ENCODE measurements at places on chromosomes 6 and 20.

- no peak for DNase-seq
These were observed 34.9 kb upstream of the HEY2 start for GRCh38 chr6:125714441-125715090.

GRCh38 chr6:5466281-5467136 lies 205.2 kb downstream of the FARS2 start:
- DNase-seq = no peak

DNA sequence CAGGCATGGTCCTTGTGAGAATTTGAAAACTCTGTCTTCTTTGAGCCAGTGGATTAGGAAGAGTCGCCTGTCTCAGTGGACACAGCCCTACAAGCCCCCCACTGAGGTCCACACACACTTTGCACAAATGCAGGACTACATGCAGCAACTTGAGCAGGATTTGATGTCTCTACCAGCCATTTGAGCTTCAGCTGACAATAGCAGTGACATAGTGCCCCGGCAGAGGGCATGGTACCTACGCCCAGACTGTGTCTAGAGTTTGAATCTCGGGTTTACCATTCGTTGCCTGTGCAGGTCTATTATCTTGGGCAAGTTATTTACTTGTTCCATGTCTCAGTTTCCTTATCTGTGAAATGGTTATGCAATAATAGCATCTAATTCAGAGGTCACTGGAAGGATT lies 580.1 kb downstream of the TFAP2B start:
- no peak for DNase-seq

GRCh38 chr6:139091826-139092225 lies 43.1 kb upstream of the HECA start:
- DNase-seq = no peak

DNA sequence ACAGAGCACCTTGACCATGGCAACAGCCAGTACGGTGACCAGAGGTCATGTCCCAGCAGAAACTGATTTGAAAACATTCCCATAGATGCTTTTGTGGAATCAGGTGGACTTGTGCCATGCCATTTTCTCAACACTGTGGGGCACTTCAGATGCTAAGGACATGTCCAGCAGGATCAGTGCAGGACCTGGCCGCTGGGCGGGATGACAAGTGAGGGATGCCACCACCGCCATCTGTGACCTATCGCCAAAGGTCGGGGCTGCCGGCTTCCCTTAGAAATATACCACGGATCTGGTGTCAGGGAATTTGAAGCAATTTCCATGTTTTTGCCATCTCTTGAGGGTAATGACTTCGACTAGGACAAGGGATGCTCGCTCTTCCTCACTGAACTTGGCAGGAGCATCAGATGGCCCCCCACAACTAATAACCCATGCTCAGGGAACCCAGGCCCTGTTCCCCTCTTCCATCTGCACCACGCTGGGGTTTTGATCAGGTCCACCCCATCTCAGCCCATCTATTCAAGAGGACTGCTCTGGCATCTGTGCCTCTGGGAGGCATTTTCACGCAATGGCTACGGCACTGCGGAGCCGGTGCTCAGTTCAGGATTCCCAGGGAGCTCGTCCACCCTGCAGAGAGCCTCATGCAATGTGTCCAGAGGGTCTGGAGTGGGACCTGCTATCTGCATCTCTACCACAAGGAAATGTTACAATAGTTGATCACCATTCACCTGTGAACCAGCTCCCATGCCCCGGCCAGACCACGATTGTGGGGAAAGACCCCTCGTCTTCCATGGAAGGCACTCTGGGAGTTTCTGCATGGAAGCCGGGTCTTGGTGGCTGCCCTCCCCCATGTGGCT lies 302.6 kb downstream of the TAF4 start:
- no peak for DNase-seq

GRCh38 chr6:151661928-151662327 lies 145.6 kb upstream of the ESR1 start:
- DNase-seq = no peak

- no peak for DNase-seq
These were observed 179.7 kb downstream of the BCAS1 start for GRCh38 chr20:53890443-53891305.

GRCh38 chr6:166440729-166441128 lies 58.0 kb upstream of the MPC1 start:
- no peak for DNase-seq

DNA sequence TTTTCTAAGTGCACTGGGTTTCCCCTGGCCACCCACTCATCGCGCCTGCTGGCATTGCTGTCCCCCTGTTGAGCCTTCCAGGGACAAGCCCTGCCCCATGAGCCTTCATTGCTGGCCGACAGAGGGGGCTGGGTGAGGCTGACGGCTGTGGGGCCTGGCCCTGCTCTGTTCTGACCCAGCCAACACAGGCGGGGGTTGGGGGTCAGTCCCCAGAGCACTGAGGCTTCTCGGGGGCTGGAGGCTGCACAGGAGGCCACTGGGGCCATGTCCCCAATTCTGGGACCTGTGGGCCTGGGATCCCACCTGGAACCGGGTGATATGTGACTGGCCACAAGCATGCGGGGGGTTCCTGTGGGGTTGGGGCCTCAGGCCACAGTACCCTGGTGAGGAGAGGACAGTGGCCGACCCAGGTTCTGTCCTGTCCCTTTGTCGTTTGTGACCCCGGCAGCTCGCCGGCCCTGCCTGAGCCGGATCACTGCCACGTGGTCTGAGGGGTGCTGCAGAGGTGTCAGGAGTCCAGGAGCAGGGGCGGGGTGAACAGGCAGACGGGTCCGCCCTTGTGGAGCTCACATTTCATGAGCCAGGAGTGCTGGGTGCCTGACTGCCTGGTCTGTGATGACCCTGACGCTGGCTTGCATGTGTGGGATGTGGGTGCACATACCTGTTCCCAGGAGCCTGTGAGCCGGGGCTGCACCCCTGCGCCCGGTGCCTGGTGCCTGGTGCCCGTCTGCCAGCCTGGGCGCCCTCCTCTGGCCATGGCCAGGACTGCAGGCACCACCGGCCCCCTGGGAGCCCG lies 2.1 kb upstream of the COL20A1 start:
- no peak for DNase-seq

DNA sequence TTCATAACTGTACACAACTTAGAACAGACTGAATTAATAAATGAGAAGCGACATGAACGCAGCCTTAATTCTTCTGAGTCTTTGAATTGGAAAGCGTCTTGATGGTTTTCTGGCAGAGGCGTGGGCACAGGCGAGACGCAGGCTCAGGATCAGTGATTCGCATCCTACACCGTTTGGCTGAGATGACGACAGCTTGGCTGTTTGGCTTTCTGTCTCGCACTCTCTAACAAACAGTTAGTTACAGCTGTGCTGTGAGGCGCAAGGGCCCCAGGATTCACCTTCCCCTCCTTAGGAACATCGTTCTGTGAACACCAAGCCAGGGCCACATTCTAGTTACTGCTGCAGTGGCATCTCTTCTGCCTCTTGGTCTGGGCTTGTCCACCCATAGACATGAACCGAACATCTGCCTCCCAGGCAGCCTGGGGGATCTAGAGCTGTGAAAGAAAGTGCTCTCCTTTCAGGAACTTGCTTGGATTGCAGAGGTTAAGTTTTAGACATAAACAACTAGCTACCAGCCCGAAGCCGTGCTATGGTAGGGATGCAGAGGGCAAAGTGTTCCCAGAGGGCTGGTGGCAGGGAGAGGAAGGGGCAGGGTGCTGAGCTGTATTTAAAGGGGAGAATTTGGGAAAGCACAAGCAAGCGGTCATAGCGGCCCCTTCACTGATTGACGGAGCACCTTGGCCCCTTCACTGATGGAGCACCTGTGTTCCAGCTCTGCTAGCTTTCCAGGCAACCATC lies 49.6 kb downstream of the TCP11 start:
- DNase-seq = no peak

- DNase-seq = no peak
These were observed 48.4 kb downstream of the EZR start for GRCh38 chr6:158770533-158771330.

GRCh38 chr6:100617633-100618350 lies 153.1 kb upstream of the SIM1 start:
- DNase-seq = no peak

GRCh38 chr20:59152559-59153354 lies 10.9 kb upstream of the ZNF831 start:
- DNase-seq = no peak

DNA sequence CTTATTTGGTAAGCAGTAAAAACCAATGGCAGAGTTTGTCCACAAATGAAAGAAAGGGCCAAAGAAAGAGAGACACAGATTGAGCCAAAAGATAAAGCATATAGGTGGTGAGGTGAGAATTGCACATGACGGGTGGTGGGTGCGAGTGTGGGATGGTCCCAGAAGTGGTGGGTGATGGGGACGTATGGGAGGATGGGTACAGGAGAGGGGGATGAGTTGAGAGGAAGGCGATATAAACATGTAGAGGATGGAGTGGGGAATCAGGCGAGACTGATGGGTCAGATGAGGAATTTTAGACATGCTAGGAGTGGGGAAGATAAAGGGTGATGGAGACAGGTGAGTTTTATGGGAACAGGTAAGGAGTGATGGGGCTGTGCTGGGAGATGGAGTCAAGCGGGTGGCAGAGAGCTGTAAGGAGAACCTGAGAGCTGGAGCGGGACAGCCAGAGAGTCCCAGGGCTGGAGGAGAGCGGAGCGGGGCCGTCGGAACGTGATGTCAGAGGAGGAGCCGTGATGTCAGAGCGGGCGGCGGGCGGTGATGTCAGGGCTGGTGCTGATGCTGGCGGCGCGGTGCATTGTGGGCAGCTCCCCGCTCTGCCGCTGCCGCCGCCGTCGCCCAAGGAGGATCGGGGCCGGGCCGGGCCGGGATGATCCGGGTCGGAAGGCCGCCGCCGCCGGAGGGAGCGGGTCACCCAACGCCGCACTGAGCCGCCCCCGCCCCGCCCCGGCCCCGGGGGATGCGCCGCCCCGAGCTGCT lies at the start of gene TTBK1:
TSS of gene TTBK1 (plus strand) at position 574 of the 756 bp plus-strand sequence. CDS start 3,180 bp downstream, outside the sequence.
- DNase-seq = no peak

- no peak for DNase-seq
These were observed 12.3 kb downstream of the ITPA start for GRCh38 chr20:3221398-3222226.

- no peak for DNase-seq
These were observed 37.3 kb downstream of the TRAM2 start for GRCh38 chr6:52539607-52540006.

DNA sequence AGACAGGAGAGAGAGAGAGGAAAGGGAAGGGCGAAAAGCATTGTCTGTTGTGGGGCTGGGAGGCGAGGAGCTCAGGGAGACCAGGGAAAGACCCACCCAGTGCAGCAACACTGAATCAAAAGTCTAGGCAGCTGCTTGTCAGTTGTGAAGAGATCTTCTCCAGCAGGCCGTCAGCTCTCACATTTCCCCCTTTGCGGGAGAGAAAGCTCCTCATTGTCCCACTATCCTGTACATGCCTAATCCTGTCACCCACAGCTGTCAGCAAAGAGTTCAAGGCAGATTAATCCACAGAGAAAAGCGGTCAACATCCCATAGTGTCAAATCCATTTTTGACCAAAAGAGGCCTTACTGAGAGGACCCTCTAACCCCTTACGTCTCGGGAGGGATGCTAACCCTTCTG lies 27.3 kb downstream of the RNF182 start:
- no peak for DNase-seq

DNA sequence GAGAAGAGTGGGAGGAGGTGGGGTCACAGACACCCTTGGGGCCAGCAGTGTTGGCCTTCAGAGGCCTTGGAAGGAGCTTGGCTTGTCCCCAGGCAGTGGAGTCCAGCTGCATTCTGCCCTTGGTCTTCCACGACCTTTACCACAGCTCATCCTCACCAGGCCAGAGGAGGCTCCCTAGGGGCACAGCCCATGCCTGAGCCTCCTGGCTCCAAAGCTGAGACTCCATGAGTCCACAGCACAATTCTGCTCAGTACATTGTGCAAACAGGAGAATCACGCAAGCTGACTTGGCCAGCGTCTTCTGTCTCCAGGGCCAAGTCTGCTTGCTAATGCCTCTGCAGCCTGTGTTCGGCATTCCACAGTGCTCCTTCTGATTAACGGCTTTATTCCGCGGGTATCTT lies 337.2 kb downstream of the SMOC2 start:
- DNase-seq = no peak

DNA sequence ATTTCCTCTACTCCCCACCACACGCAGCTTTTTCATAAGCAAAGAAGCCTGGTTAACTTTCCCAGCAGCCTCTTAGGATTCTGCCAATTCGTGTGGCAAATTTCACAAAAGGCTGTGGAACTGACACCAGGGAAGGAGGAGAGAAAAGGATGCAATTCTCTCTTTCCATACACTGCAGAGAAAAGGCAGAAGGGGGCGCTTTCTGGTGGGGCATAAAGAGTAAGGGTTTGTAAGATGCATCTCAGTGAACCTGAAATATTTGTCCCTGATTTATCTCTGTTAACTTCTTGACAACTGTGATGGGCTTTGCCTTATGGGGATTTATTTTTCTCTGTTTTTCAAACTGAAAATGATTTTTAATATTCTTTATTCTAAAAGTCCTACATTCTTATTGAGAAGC lies 45.5 kb upstream of the GLP1R start:
- DNase-seq = no peak

DNA sequence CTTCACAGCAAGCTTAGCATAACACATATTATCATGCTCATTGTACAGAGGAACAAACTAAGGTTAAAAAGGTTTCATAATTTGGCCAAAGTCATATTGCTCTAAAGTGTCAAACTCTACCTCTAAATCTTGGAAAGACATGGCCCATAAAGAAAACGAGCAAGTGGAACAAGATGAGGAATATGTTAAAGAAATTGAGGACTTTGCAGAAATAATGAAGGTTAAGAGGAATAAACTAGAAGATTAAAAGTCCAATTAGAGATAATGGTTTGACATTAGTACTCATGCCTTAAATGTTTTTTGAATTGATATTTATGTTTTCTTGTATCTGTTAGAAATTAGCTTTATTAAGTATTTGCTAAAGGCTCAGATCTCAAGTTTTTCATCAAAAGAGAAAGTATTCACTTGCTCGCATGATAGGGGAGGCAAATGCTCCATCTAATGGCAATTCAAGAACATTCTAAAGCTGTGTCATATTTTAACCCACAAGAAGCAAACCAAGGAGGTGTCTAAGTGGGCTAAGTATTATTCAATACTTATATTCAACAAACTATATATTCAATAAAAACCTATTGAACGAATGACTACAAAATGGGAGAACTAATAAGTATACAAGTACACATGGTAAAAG lies 192.9 kb upstream of the SPTLC3 start:
- no peak for DNase-seq

- DNase-seq = no peak
These were observed 21.0 kb downstream of the CEP43 start for GRCh38 chr6:167020206-167020605.

Measured in fibroblast of the conjunctiva (primary cell).